Bronchial epithelial cell (primary cell): ENCODE measurements at places on chromosomes 5 and 9. TPM values are rescaled to one million over a fixed set of nuclear protein-coding genes. Genes with fewer than 3 reads are reported as not detected.

The DMRT2 gene
- total RNA-seq: 0.38 and 0.53 TPM in 2 replicates

The KIF4B gene
- under 0.01 and 0.13 TPM in 2 replicates for total RNA-seq

The LCNL1 gene
- not detected in 2 replicates for total RNA-seq

The AQP7 gene
- not detected in 2 replicates for total RNA-seq

The PCDHGA11 gene
- total RNA-seq: 1.6 and 3.2 TPM in 2 replicates

The SPDL1 gene
- 10.4 and 10.8 TPM in 2 replicates for total RNA-seq

The NREP gene
- total RNA-seq: 2.3 and 5.0 TPM in 2 replicates

The SWI5 gene
- total RNA-seq: 30.0 and 30.7 TPM in 2 replicates

DNA sequence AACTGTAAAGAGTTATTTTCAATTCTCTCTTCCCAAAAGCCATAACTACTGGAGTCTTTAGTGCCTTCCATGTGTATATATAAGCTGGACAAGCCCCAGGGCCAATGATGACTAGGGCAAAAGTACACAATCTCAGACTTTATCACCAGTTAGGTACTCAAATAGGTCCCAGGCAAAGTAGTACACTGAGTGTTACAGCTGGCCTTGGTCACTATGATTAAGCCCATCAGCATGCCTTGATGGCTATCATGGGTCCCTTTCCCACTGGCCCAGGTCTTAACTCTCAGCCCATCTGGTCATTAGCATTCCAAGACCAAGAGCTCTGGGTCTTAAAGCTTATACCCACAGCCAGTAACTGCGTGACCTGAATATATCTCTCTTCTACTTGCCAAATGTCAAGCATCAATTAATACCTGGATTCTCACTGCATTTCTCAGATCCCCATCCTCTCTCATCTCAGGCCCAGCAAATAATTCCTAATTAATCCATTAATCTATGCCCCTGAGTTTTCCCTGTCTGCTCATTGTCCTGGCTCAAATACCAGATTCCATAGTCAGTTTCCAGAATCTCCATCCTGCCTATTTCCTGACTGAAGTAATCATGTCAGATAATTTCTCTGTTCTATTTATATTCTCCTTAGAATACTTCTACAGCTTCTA lies 62.3 kb downstream of the NR6A1 start:
- peak; percentile 51 for DNase-seq

DNA sequence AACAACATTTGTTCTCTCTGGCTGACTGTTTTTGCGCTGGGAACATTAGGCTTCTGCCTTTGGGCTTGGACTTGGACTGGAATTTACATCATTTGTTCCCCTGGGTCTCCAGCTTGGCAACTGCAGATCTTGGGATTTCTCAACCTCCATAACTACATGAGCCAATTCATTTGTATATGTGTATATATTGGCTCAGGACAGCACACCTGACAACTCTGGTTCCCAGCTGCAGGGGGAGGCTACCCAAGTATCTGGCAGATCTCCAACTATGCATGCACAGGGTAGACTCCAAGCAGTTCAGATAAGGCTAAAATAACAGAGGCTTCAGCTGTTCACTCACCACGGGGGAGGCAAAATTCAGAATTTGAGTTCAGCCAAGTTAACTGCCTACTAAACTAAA lies 31.6 kb upstream of the F2RL1 start:
- peak; percentile 60 for DNase-seq

DNA sequence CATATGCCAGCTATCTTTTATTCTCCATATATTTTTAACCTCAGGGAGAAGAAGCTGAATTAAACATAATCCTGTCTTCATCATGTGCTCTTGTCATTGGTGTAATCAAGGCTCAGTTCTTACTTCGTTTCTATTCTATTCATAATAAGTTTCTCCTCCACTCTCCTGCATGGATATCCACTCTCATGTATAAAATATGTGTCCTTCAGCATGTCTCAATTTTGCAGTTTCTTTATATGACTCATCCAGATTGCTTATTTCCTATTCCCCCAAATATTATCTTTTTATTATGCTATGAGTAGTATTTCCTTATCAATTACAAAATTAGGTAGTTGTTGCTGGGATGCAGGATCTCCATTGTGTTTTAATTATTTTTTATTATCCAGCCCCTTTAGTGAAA lies 643.7 kb upstream of the ACO1 start:
- DNase-seq: peak; percentile 45

GRCh38 chr9:121443981-121444380 lies 55.7 kb downstream of the GGTA1 start:
- DNase-seq: no peak

DNA sequence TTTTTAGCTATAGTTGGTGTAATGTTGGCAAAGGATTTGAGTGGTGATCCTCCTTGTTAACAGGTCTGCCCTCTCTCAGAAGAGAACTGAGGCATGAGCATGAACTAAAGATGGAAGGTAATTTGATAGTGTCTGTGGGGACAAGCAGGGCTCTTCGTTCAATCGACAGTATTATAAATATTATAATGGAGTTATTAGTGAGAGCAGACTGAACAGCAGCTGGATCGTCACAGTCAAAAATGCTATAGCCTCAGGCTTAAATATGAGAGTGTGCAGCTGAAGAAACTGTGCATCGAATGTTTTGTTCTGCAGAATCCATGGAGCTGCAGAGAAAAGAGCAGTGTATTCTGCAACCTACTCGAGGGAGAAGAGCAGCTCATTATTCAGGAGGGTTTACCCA lies 757.3 kb downstream of the DNAH5 start:
- no peak for DNase-seq

- DNase-seq: no peak
These were observed 151.4 kb downstream of the TLE1 start for GRCh38 chr9:81537964-81538363.

DNA sequence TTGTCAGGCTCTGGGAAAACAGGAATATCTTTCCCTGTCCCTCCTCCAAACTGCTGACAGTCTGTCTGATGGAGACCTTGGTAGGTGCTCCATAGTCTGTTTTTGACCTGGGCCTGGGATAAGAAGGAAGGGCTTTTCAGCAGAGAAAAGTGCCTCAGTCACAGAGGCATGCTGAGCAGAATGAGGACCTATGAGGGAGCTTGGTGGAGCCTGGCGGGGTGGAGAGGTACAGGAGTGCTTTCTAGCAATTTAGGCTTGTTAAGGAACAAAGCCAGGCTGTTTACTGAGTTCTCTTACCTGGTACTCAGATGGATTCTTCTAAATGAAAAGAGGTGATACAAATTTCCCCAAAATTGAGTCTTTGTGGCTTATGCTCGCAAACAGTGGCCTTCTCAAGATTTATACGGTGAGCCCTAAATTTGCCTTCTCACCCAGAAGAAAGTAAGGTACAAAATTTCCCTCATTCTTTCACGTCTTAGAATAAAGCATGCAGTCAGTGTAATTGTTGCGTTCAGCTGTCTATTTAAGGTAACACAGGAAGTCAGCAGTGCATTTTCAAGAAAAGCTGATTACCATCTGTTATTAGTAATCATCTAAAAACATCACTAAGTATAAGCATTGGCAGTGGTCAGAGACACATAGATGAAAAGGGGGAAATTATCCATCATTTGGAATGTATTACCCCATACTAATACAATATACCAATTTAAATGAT lies 28.6 kb upstream of the IL13 start:
- DNase-seq: no peak

- DNase-seq: peak; percentile 63
These were observed 291.9 kb downstream of the NFIB start for GRCh38 chr9:14021871-14022525.

DNA sequence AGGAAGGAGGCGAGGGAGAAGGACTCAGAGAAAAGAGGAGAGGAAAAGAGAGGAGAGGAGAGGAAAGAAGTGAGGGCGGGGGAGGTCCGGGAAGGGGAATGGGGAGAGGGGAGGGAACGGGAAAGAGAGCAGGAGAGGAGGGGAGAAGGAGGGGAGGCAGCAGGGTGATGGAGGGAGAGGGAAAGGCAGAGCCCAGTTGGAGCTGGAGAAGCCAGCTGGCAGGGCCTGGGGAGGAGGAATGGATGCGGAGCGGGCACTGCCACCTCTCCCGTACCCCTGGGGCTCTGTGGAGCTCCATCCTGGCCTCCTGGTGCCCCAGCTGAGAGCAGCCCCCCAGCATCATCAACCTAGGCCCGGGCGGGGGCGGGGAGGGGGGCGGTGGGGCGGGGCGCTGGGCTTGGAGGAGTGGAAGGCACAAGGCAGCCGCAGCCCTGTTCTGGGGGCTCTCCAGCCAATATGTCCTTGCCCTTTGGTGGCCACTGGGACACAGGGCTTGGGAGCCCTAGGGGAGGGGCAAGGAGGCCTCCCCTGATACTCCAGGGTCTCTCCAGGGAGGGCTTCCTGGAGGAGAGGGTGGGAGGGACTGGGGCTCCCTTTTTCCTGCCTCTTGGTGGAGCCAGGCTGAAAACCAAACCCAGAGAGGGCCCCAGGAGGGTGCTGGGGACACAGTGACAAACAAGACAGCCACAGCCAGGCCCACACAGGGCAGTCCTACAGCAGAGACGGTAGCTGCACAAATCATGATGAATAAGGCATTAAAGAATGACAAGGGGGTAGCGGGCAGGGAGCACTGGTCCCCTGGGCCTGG lies 123.7 kb downstream of the C9orf50 start:
- no peak for DNase-seq

DNA sequence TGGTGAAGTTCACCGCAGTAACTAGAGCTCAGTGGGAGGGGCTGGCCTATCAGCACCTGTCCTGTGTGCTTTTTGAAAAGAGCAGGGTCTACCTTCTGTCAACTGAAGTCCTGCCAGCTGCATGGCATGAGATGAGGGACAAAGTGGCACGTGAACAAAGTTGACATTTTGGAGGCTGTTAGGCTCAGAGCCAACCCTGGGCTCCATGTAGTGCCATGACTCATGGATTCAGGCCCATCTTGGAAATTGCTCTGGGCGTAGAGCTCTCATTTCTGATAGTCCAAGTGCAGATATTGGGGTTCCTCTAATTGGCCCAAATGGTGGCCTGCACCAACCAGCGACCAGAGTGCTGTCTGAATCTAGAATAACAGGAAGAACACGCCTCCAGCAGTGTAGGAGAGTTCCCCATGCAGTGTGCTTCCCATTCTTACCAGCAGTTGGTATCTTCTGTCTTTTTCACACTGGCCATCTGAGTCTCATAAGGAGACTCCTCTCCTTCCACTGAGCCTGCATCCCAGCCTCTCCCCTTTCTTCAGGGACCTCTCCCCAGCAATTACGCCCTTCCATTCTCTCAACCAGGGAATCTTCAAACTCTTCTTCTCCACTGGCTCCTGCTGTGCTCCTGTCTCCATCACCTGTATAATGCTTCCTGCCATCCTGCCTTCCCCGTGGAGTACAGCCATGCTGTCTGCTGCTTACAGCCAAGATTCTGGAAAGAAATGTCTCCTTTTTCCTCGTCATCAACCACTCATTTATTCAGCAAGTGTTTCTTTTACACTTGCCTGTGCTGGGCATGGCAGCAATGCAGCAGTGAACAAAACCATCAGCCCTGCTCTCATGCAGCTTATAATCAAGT lies 30.4 kb downstream of the IRF1 start:
- DNase-seq: no peak

GRCh38 chr9:129241725-129242124 lies 63.7 kb upstream of the IER5L start:
- DNase-seq: no peak
